ENCODE measurements at places on chromosomes 4 and X.

DNA sequence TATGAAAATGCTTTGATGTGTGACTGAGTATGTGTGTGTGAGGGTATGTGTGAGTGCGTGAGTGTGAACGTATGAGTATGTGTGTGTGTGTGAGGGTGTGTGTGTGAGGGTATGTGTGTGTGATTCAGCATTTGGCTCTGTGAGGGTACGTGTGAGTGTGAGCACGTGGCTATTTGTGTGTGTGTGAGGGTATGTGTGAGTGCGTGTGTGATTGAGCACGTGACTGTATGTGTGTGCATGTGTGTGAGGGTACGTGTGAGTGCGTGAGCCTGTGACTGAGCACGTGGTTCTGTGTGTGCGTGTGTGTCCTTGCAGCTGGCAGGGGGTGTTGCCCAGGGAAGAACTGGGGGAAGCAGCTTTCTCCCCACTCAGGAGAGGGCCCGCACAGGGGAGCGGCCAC is 16.1 kb upstream of the PPP2R3B start:
- DNase-seq, result no peak

GRCh38 chrX:119518371-119518770 is 46.8 kb downstream of the STEEP1 start:
- no peak for DNase-seq

DNA sequence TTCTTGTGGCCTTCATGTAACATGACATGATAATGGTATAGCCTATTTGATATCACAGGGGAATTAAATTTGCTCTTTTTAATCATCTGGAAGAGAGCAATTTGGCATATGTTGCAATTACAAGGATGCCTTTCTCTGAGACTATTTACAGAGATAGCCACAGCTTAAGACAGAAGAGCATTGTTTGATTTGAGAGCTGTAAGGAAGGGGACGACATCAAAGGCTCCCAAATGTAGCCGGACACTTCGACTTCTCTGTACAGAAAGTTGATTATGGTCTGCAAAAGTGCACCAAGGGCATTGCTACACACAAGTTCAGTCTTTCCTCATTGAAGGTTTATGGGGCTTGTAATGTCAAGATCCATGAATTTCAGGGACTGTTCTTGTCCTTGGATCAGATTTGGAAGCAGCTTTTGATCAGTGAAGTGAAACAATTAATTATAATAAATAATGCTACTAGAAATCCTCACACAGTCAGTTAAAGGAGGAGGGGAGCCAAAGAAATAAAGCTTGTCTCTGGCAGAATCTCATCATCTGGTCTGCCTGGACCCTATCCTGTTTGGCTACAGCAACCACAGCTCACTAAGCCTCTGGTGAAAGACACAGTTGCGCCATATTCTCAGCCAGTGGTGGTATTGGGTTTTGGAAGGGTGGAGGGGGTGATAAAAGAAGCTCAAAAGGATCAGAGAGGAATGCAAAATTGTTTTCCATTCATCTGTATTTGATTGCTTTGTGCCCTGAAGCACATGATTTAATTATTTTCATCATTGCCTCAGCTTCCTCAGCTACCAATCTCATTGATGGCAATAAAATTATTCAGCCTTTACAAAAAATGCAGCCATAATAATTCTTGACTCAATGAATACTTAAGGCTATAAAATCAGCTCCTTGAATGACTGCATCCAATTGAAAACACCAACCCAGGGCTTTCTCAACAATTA is 654.3 kb upstream of the LCORL start:
- no peak for DNase-seq

DNA sequence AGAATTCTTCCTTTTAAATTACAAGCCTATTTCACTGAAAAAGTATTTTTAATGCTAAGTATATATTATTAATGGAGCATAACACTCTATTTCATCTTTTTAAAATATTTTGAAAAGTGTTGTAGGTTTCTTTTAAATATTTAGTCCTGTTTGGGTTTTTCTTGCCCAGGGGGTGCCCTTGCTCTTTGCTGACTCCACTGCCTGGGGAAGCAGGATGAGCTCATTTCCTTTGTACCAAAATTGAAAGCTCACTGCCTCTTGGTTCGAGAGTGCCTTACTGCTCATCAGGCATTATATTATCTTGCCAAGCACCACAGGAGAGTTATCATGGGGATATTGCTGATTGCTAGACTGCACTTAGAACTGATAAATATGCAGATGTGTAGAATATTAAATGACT is 819.2 kb downstream of the PCDH18 start:
- DNase-seq, result peak; percentile 44

DNA sequence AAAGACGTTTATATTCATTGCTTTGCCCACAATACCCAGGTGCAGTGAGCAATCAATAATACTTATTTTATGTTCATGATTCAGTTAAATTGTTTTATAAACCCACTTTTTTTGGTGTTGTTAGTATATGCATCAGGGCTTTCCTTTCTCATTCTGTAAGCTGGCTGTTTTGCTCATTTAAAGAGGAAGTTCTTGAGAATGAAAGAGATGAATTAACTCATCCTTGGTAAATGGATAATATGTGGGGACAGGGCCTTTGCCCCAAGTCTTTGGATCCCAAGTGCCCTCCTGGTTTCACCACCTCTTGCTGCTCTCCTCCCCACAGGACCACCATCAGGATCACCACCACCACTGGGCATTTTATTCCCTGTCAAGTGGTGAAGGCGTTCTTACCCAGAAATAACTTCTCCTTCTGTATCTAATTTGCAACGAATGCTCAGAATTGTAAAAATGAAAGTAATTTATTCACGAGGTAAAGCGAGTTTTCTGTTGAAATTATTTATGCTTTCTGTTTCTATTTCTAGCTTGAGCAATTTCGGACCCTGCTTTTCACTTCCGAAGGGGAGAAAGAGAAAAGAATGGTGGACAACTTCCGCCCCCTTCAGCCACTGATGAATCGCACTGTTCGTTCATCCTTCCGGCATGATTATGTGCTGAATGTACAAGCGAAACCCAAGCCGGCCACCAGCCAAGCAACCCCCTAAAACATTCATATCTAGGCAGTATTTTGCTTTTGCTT is 8.2 kb upstream of the ZRSR2 start:
- DNase-seq, result no peak

DNA sequence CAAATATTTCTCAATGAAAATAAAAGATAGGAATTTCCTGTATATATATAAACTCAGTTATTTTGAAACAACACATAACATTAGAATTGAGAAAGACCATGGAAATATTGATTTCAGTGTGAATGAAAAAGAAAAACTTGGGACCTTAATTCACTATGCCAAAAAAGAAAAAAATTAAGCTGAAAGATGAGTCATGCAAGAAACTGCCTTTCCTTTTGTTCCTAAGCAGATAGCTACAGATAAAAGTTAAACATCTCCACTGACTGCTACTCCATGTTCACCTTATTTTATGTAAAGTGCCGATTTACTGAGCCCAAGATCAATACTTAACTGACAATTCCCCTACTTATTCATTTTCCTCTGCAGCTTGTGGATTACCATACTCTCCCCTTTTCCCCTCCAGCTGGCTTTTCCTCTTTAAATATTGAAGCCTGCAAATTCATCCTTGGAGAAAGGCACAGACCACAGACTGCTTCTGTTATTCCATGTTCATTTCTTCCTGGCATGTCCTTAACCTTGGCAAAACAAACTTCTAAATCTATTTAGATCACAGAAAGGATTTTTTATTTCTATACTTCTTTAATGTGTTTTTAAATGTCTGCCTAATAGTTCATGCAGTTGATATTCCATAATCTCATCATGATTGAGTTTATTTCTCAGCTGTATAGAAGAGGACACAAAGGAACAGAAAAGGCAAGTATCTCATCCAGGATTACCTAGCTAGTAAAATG is 40.5 kb upstream of the YTHDC1 start:
- DNase-seq, result no peak

GRCh38 chr4:3707423-3708102 is 58.6 kb upstream of the ADRA2C start:
- no peak for DNase-seq

DNA sequence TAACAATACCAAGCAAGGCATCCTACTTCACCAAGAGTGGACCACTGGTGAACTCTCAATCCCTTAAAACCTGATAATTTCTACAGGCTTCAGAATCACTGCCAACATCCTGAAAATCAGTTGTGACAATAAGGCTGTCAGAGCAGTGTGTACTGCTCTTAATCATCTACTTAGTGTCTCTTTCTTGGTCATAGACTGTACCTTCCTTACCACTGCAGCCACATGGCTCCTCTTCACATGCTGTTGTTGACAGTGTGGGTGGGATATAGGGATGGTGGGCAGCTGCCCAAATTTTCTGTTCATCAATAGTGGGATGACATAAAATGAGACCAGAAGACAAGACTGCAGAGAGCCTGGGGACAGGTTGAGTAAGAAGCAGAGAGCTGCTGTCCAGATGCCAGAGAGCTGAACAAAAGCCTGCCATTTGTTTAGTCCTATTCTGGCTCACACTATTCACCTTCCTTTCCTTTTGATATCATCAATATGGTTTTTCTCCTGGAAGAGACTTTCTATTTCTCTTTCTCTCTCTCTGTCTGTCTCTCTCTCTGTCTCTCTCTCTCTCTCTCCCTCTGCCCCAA is 178.9 kb downstream of the MGST2 start:
- no peak for DNase-seq

- DNase-seq, result no peak
Measured at GRCh38 chr4:40812856-40813255, 63.1 kb downstream of the NSUN7 start.

- DNase-seq, result no peak
Measured at GRCh38 chr4:98935633-98936032, 6.7 kb upstream of the EIF4E start.

DNA sequence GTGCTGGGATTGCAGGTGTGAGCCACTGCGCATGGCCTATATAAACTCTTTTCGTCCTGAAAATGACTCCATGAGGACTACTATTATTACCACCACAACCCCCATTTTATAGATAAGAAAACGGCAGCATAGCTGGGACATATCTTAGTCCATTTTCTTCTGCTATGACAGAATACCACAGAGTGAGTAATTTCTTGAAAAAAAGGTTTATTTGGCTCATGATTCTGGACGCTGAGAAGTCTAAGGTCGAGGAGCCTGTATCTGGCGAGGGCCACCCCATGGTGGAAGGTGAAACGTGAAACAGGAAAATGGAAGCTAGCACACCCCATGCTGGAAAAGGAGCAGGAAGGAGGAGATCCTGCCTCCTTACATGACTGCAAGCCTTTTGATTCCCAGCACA is 68.9 kb downstream of the SMIM20 start:
- DNase-seq, result no peak

- no peak for DNase-seq
Measured at GRCh38 chr4:187424636-187425035, 570.9 kb upstream of the ZFP42 start.

DNA sequence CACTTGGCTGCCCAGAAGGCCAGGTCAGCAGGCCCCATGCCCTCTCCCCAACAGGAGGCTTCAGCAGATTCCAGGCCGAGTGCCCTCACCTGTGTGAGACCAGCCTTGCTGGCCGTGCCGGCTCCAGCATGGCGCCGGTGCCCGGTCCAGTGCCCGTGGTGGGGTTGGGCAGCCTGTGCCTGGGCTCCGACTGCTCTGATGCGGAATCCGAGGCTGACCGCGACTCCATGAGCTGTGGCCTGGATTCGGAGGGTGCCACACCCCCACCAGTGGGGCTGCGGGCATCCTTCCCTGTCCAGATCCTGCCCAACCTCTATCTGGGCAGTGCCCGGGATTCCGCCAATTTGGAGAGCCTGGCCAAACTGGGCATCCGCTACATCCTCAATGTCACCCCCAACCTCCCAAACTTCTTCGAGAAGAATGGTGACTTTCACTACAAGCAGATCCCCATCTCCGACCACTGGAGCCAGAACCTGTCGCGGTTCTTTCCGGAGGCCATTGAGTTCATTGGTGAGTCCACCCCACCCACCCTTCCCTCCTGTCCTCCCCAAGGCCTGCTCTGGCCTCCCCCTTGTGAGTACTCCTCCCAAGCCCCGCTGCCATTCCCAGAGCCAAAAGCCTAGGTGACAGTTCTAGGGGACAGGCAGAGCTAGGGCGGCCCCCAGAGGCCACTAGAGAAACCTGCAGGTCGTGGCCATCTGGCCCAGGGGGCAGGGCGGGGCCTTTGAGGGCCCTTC is 2.3 kb downstream of the DUSP9 start:
- no peak for DNase-seq

GRCh38 chrX:100315566-100315965 is 94.5 kb downstream of the PCDH19 start:
- DNase-seq, result no peak

DNA sequence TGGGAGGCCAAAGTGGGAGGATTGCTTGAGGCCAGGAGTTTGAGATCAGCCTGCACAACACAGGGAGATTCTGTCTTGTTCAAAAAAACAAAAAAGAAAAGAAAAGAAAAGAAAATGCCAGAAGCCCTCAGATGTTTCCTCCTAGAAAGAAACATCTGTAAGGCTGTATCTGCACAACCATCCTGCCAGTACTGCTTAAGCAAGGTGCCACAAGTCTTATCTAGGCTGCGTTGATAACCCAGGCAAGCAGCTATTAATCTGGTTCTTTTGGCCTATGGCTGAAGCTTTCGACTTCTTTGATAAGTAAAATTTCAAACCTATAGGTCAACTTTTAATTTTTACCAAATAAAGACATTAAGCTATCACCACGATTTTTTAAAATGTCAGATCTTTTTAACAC is 3.1 kb downstream of the COX18 start:
- DNase-seq, result no peak

DNA sequence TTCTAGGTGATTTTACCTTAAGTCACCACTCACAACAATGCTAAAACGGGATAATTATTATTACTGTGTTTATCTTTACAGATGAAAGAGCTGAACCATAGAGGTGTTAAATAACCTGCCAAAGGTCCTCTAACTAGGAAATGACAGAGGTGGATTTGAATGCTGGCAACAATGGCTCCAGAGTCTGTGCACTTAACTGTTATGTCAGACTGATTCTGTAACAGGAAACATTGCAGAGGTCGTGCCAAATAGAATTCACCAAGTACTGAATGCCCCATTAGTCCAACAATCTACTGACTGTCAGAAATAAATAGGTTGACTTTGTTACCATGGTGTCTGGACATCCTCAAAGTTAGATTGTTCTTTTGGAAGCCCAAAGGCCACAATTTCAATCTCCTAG is 20.9 kb upstream of the USP27X start:
- DNase-seq, result no peak

DNA sequence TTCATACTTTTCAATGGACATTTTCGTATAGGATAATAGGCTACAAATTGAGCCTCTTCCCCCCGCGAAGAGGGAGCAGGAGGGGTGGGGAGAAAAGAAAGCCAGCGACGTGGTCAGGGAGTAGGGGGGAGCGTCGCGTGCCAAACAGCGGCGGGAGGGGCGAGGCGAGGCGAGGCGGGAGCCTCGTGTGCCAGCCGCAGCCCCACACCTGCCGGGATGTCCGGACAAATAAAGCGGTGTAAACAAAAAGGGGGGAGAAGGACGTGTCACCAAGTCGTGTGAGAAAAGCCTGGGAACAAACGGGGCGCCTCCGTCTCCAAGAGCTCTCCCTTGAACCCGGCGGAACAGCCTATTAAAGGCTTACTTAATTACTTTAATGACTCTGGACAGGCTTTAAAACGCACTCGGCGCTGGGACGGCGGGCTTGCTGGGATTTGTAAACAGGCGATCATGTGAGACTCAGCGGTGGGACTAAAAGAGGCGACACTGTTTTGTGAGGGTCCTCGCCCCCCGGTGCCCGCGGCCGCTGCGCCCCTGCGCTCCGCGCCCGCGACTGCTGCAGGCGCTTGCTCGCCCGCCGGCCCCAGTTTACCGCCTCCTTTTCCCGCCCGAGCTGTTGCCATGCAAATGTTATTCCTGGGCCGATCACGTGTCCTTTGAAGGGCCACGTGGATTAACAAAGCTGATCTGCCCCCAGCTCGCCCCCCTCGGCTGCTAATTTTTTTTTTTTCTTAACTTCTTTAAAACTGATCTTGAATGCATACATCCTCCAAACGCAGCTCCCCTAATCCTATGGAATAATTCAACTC is at the start of gene HELT:
TSS of gene HELT (plus strand) at position 527 of the 809 bp plus-strand sequence. CDS start 439 bp downstream, outside the sequence.
- no peak for DNase-seq

- no peak for DNase-seq
Measured at GRCh38 chrX:119190831-119191230, 45.3 kb upstream of the PGRMC1 start.

All from NCI-H226 (cell line).